Posterior vena cava (tissue), 2 donors: ENCODE measurements at places on chromosomes 6 and 20. TPM values are rescaled to one million over a fixed set of nuclear protein-coding genes. Genes with fewer than 3 reads are reported as not detected.

- DNase-seq, result no peak
Measured at GRCh38 chr20:34143951-34144350, 31.9 kb upstream of the EIF2S2 start.

- DNase-seq, result no peak
Measured at GRCh38 chr6:151524059-151524458, 30.2 kb downstream of the CCDC170 start.

- DNase-seq, result no peak
Measured at GRCh38 chr6:162680871-162681270, 46.7 kb downstream of the PRKN start.

GRCh38 chr6:7188492-7188891 is 80.7 kb downstream of the RREB1 start:
- DNase-seq, result no peak

DNA sequence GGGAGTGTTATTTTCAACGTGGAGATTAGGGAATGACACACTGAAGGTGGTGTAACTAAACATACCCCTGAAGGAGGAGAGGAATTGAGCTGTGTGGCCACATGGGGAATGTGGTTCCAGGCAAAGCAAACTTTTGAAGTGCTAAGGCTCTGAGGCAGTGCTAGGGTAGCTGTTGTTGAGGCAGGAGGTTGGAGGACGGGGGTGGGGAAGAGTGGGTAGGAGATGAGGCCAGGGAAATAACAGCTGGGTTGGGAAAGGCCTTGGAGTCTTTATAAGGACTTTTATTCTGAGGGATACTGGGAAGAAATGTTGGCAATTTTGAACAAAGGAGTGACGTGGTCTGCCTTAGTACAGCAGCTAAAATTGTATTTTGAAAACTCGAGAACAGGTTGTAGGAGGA is 13.0 kb downstream of the RPRD1B start:
- DNase-seq, result no peak

DNA sequence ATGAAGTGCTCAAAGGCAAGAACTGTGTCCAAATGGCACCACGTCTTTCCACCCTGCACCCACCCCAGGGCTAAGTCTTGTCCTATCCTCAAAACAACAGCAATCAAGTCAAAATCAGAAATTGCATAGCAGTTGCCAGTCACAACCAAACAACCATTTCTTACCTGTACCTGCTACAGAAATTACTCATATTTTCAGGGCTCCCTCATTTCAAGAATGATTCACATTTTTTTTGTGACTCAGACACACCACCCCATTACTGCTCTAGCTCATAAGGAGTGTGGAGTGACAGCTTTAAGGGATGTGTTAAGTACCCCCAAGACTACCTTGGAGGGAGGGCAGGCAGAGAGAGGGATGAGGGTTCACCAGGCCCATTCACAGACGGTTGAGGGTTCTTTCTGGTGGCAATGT is 111.7 kb downstream of the TRERF1 start:
- DNase-seq, result no peak

The TUBB2B gene
- total RNA-seq, result 3.0 TPM

The ZNF311 gene
- 0.90 TPM for total RNA-seq
